ENCODE measurements at places on chromosomes 16 and 17.
A peak's percentile ranks its signal among the peaks of the same experiment; 100 is the strongest.

- DNase-seq: peak; percentile 82
These were observed 28.6 kb downstream of the SLC38A8 start for GRCh38 chr16:84013787-84014569.

DNA sequence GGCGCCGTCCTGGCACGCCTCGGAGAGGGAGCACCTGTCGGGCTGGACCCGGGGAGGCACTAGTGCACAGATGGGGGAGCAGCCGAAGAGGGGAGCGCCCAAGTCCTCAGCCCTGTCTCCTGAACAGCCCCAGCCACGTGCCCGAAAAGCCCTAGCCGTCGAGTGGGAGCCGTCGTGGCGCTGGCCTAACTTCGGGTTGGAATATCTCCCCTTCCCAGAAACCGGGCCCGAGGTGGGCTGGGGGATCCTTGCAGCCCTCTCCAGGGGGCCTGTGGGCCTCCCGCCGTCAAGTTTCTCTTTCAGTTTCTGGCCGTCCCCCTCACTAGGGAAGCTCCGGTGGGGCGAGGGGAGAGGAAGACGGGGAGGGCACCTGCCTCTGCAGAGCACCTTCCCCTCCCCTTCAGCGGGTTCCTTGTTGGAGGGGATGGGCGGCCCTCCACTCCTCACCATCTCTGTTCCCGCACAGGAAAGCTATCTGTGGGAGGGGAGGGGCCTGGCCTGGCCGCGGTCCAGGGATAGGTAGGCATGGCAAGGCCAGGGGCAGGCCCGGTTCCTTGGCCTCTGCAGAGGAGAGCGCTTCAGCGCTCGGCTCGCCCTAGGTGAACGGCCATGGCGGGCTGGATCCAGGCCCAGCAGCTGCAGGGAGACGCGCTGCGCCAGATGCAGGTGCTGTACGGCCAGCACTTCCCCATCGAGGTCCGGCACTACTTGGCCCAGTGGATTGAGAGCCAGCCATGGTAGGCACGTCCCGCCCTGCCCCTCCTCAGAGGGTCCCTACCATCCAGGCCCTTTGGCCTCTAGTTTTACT, 709 bp downstream of the STAT5A start:
- DNase-seq: no peak

GRCh38 chr16:1916640-1916990, 1.6 kb downstream of the HS3ST6 start:
- no peak for DNase-seq

GRCh38 chr17:46764709-46765401, 53.6 kb downstream of the WNT3 start:
- DNase-seq: no peak

- DNase-seq: no peak
These were observed 55.6 kb downstream of the CYTH1 start for GRCh38 chr17:78726513-78726912.

DNA sequence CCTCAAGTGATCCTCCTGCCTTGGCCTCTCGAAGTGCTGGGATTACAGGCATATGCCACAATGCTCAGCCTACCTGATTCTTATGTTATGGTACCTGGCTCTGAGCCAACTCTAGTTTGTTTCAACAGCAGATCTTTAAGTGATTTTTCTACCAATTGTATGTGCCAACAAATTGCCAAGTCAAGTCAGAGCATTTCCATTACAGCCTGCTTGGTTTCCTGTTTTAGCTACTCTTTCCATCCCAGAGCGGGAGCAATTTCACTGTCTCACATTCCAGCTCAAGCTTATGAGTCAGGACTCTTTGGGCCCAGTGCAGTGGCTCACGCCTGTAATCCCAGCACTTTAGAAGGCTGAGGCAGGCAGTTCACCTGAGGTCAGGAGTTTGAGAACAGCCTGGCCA, 30.8 kb upstream of the RBBP6 start:
- DNase-seq: no peak

DNA sequence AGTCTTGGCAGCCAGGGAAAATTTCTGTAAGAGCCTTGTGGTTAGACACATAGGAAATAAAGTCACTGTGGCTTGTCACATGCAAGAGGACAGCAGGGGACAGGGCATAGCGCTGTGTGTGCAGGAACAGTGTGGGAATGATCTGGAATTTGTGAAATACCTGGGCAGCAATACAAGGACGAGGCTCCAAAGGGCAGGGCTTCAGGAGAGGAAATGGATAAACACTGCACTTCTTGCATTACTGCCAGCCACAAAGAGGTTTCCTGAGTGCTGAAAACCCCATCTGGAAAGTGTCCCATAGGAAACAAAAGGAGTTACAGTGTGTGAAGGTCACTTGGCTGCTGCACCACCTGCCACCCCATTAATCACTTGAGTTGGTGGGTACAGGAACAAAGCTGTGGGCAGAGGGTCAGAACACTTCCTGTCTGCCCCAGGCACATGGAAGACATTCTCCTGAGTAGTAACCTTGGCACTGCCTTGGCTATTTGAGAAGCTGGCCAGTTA, 12.1 kb upstream of the HP start:
- no peak for DNase-seq

DNA sequence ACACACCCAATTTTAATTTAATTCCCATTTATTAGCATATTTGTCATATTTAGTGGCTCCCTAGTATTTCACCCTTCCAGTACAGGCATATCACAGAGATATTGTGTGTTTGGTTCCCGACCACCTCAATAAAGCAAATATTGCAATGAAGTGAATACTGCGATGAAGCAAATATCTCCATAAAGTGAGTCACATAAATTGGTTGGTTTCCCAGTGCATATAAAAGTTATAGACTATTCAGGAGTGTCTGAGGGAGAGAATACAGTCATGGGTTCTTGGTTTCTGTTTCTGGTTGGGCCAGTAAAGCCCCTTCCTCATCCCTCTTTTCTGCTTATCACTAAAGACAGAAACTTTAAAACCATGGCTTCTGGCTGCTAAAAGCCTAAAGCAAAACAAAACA, 295.4 kb upstream of the AXIN2 start:
- DNase-seq: no peak

- no peak for DNase-seq
These were observed 15.7 kb upstream of the GPR139 start for GRCh38 chr16:20089246-20089965.

GRCh38 chr17:47728214-47728877, 4.7 kb upstream of the TBX21 start:
- DNase-seq: no peak

DNA sequence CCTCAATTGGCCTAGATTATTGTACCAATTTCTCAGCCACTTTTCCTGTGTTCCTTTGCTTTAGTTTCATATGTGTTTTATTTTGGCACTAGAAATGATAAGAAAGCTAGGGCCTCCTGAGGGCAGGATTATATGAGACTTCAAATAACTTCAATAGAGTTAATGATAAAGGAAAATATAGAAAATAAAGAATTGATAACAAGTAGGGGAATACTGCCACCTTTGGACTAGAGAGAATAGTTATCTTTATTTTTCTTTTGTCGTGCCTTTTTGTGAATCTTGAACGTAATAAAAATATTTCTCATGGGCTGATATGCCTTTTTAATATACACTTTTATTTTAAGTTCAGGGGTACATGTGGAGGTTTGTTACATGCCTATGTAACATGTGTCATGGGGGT, 29.3 kb upstream of the RBL2 start:
- DNase-seq: no peak

DNA sequence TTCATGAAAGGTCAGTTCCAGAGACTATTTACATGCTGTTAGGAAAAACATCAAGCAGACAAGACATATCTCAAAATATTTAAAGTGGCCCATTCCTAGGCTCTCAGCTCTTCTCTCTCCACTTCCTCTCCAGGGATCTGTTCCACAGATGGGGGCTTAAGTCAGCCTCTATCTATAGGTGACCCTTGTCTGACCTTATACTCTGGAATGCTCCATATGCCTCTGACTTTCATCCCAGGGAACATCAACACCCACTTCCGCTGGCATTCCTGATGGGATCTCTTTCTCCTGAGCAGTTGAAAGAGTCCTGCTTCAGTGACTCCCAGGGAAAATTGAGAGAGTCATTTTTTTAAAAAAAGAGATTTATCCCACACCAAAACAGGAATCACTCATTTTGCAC, 11.5 kb upstream of the WIPI1 start:
- no peak for DNase-seq

GRCh38 chr16:12182212-12182611, 205.7 kb downstream of the SNX29 start:
- DNase-seq: no peak

- no peak for DNase-seq
These were observed 54.1 kb downstream of the XYLT1 start for GRCh38 chr16:17416461-17417311.
